ENCODE measurements at places on chromosomes 16 and 17.
A peak's percentile ranks its signal among the peaks of the same experiment; 100 is the strongest.

GRCh38 chr16:57479205-57479975, 6.9 kb downstream of the DOK4 start:
- peak; percentile 48 for DNase-seq

- DNase-seq: no peak
Observed at GRCh38 chr16:51305337-51305736, 154.3 kb upstream of the SALL1 start.

DNA sequence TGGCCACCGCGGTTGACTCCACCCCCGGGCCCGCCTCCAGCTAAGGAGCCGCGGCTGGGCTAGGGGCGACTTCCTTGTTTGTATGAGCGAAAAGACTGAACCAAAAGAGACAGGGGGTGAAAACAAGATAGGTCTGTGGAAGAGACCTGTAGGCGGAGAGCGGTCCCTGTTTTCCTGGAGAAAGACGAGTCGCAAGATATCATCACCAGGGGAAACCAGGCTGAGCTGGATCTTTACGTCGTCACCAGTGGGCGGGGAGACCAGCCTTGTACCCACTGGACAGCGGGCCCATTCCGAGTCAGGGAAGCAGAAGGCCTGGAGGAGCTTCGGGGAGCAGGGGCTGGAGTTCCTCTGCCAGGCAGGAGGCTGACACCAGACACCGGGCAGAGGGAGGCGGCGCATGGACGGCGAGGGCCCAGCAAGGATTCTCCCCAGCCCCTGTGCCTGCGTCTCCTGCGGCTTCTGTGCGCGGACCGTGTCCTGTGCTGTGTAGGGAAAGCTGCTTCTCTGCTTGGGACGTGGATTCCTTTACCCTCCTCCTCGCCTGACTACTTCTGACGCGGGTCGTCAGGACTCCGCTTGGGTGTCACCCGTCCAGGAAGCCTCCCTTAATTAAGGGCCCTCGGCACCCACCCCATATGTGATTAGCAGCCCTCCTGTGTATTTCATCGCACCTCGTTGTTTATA, 10.3 kb upstream of the ARL4D start:
- DNase-seq: peak; percentile 62

- DNase-seq: no peak
Observed at GRCh38 chr17:73210002-73210678, 17.3 kb downstream of the COG1 start.

GRCh38 chr16:83954577-83955016, 1.6 kb downstream of the OSGIN1 start:
- no peak for DNase-seq

DNA sequence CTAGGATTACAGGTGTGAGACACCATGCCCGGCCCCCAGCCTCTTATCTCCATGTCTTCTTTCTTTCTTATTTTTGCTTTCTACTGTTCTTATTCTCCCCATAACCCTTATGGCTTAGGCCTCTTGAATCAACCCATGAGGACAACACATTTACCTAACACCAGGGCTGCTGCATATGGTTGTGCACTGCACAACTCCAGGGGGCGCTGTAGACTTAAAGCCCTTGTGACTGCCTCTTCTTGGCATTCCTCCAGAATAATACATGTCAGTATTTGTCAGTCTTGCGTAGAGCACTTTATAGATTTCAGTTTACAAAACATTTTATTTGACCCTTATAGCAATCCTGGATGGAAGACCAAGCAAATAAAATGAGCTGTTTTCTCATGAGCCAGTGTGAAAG, 225.0 kb upstream of the SALL1 start:
- DNase-seq: no peak

DNA sequence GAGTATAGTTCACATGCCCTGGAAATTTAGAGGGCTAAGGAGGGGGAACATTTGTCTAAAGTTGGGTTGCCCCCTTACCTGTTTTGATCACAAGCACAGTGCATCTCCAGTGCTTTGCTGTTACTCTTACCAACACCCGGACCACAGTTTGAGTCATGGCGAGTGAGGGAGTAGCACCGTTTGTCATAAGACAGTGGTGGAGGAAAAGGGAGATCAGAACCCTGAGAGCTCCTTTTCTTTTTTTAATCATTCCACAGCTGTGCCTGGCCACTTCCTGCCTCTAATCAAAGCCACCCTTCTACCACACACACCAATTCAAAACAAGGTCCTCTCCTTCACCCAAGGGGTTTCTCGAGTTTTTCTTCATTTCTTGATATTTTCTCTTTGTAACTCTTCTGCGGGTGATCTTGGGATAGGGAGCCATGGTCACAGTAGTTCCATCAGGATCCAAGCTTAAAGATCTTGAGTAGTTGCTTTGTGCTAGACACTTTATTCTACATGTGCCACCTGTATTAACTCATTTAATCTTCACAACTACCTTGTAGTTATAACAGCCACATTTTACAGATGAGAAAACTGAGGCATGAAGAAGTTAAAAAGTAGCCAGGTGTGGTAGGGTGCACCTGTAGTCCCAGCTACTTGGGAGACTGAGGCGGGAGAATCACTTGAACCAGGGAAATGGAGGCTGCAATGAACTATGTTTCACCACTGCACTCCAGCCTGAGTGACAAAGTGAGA, 5.0 kb upstream of the MYL4 start:
- no peak for DNase-seq

GRCh38 chr17:9239793-9240658, 218.7 kb downstream of the NTN1 start:
- no peak for DNase-seq

DNA sequence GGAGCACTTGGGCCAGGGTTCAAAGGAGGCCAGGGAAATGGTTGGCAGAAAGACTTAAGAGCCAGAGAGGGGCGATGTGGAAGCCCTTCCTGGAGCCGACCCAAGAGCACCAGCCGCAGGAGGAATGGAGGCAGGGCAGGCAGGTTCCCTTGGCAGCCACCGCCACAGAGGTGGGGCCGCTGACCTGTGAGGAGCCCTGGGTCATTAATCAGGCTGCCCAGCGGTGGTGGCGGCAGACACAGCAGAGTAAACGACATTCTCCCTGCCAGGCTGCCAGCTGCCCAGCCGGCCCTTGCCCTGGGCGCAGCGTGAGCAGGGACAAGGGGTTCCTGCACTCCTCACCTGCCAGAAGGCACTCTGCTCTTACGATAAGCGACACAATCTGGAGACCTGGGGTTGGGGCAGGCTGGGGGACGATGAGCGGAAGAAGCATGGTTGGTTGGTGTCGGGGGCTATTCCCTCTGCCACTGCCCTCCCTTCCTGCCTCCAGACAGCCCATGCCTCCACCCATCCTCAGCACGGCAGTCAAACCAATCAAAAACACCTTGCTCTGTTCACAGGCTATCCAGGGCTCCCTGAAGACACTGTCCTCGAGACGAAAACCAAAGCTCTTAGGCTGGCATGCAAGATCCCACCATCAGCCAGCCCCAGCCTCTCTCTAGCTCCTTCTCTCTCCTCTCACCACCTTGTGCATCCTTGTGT, 40.9 kb downstream of the PLXDC1 start:
- peak; percentile 7 for DNase-seq

GRCh38 chr17:81651692-81652091, 4.7 kb downstream of the PDE6G start:
- DNase-seq: no peak

DNA sequence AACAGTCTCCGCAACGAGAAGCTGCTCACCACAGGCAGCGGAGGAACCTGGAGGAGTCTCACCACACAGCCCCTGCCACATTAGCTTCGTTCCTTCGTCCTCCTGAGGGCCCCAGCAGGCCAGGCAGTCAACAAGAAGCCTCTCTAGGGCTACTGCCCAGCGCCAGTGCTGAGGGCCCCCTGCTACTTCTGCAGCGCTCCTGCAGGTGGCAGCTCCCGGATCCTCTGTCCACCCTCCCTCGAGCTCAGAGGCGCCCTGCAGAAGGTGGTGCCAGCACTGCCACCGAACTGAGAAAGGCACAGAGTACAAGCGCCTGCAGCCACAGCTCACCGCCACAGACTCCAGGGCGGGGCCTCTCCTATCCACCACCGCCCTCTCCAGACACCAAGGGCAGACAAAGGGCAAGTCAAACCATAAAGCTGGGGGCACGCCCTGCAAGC, 27.3 kb downstream of the KDM8 start:
- no peak for DNase-seq

- DNase-seq: peak; percentile 69
Observed at GRCh38 chr16:87945351-87946042, 5.7 kb upstream of the BANP start.

GRCh38 chr17:44375196-44376017, 11.8 kb upstream of the FAM171A2 start:
- DNase-seq: no peak

DNA sequence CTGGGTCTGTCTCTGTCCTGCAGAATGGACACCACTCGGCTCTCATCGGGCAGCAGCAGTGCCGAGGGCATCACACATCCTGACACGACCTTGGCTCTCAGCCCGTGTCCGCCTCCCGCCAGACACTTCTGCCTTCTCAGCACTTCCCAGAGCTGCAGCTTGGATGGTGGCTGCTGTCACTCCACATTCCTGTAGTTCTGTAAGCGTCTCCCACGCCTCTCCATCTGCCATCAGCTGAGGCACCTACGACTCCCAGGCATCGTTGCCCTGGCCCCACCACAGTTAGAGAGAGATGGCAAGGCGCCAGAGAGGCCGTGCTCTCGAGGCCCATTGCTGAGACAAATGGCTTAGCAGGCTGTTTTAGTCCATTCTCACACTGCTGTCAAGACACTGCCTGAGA, 195.9 kb upstream of the CHMP6 start:
- DNase-seq: peak; percentile 7

DNA sequence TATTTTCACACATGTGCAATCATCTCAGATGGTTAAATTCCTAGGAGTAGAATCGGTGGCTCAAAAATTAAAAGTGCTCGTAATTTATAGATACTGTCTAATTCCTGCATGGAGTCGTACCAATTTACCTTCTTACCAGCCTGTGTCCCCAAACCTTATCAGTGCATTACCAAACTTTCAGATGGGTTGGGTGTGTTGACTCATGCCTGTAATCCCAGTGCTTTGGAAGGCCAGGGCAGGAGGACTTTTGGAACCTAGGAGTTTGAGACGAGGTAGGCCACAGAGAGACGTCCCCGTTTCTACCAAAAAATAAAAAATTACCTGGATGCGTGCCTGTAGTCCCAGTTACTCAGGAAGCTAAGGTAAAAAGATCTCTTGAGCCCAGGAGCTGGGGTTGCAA, 34.5 kb upstream of the GPRC5B start:
- no peak for DNase-seq

GRCh38 chr17:70206361-70207010, 37.2 kb downstream of the KCNJ2 start:
- DNase-seq: no peak

DNA sequence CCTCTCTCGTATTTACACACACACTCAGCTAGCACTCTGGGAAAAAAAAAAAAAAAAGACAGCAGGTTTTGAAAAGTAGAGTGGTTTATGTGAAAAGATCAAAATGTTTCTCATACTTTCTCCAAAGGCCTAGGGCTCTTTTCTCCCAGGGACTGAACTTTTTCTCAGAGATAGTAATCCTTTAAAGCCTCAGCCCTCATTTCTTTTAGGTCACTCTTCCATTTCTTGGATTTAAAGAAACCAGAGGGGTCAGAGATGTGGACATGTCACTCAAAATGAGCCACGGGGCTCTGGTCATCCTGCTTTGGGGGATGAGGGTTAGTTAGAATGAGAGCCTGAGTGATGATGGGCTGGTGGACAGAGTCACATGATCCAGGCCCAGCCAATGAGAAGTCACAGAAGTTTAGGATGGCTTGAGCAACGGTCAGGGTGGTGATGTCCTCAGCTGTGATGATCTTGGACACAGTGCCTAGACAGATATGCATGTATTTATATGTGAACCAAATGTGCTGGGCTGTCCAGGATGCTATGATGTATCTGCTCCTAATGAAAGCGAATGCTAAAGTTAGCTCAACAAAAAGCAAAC, 33.7 kb upstream of the AXIN2 start:
- DNase-seq: no peak

DNA sequence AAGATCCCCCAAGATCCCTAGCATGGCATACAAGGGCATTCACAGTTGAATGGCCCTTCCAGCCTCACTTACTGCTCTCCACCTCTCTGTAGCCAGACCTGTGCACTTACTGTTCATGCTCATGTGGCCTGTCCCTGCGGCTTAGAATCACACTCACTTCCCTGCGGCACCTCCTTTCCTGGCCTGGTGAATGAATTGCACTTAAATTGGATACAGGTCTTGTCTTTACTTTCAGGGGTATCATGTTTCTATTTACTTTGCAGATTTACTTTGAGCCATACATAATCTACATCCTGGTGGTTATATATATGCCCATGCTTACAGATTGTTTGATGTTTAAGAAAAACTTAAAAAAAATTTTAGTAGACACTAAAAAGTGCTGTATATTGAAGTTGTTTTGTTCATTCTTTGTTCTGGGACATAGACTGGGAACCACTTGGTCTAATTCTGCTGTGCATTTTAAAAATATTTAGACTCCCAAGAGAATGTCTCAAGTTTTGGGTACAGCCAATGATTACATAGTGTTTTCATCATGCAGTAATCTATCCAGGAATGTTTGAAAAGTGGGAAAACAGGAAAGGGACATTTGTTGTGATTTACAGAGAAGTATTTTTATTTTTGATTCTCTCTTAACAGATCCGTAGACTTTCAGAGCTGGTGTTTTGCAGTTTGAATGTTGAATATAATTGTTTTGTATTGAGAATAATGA, 63.9 kb downstream of the NUP88 start:
- DNase-seq: no peak

DNA sequence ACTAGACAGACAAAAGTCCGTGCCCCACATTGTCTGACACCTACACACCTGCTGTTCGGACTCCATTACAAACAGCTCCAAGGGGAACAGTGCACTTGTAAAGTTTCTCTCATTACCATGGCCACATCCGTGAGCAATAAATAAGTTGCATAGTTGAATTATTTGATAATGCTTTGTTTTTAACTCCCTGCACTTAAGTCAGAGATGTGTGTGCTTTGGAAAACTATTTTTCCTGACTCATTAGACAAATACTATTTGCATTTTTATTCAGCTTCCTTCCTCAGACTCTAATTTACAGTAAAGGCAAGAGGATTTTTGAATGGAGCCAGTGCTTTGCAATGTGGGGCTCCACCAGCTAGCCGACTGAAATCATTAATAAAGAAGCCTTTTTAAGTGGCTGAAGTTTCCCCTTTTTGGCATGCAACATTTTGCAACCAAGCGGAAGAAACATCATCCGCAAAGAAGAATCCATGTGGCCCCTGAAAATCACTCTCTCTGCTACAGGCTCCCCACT, 6.5 kb upstream of the CCL2 start:
- no peak for DNase-seq

- DNase-seq: no peak
Observed at GRCh38 chr16:79093554-79093967, 507.0 kb downstream of the MAF start.
